ENCODE measurements at places on chromosomes 5 and 9.
A peak's percentile ranks its signal among the peaks of the same experiment; 100 is the strongest.

- no peak for DNase-seq
Observed at GRCh38 chr5:138029501-138029900, 3.4 kb downstream of the FAM13B start.

- no peak for DNase-seq
Observed at GRCh38 chr5:110630350-110630749, 96.1 kb downstream of the TMEM232 start.

DNA sequence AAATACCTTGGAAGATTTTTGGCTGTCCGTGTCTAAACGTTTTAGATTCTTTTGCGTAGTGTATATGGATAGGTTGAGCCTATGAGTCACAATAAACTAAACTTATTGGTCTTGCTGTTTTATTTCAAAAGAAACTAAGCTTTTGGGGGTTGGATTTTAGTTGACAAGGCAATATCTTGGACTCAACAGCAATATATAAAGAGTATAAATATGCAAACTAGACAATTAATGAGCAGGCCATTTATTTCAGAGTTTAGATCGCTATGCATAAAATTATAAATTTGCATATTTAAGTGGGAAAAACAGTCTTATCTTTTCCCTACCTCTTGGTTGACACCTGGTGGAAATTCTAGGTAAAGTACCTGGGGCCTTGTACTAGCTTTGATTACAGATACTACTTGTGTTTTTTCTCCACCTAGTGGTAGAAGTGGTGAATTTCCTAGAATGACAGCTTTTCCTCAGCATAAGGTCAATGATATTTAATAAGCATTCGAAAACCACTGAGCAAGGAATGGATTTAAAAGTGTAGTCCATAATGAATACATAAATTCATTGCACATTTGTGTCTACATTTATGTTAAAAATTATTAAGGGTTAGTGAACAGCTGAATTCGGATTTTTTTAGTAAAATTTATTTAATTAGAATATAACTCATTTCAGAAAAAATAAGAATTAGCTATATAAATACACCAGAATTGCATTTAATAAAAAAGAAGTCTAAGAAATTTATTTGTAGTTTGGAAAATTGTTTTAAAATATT lies 1.7 kb upstream of the ARRDC3 start:
- peak; percentile 33 for DNase-seq

DNA sequence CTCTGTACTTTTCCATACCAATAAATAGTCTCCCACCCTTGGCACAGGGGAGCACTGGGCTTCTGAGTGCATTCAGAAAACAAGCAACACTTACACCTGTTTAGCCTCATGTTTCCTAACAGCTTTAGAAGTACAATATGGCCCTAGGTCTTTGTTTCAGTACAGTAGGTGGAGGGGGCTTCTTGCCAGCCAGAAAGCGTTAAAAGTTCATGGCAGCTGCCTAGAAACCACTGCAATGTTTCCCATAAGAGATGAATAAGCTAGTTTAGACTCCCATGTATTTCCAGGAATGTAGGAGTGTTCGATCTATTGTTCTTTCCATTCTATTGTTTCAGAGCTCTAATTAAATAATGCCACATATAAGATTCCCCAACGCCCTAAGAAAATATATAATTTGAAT lies 444.8 kb downstream of the ARHGEF28 start:
- no peak for DNase-seq

- no peak for DNase-seq
Observed at GRCh38 chr5:109924237-109925107, 234.7 kb downstream of the MAN2A1 start.

DNA sequence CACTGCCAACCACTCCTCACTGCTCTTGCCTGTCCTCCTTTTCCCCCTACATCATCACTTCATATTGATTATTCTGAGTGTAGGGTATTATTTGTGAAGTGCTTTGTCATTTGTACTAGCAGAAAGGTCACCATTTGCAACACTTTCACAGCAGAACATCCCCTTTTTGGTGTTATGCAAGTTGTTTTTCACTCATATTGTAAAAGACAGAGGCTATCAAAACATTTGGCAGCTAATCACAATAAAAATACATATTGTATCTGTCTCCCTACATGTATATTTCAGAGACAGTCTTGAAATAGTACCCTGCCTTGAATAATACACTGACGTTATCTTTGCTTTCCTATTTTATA lies 82.3 kb downstream of the ANXA1 start:
- no peak for DNase-seq

GRCh38 chr9:2725126-2725525 lies 7.8 kb downstream of the KCNV2 start:
- DNase-seq: no peak

DNA sequence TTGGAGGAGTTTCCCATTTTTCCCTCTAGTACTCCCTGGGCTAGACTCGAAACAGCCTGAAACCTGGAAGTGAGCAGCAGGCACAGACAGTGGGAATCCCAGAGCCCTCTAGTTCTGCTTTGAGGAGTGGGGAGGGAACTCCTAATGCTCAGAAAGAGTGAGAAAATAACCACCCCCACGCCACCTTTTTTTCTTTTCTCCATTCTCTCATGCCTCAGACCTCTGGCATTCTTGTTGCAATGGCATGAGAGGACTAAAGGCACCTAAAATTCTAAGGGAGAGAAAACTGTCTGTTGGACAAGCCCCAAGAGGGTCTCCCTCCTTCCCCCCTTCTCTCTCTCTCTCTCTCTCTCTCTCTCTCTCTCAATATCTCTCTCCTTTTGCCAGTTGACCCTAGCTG lies 15.1 kb upstream of the IRF1 start:
- DNase-seq: no peak

DNA sequence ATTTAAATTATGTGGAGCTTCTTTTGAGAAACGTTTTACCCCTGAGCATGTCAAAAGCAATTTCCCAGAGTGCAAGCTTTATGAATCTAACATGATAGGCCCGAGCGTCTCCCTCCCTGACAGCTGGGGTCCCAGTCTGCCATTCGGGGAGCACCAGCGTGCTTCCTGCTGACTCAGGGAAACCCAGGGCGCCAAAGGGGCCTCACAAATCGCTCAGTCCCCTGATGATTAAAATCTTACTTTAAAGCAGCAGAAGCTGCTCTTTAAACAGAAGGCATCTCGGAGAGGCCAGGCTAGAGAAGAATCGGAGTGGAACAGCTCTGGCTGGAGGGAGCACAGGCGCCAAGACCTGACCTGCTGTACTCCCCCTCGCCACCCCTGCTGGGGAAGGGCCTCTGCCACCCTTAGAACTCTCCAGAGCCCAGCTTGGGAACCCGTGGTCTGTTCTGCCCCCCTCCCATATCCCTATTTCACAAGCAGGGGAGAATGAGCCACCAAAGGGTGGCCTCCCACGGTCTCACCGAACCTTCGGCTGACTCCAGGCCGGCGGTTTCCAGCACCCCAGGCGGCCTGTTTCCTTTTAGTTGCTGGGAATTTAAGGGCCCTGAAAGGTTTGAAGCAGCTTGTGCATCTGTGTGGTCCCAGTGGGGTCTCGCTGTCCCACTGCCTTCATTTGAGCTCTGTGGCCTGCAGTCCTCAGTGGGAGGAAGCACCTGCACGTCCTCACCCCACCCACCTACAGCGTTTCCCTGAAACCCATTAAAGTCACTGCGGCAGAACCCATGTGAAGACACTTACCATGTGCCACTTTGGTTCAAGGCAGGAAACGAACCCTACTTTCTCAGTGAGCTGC lies 147.6 kb downstream of the COL23A1 start:
- DNase-seq: no peak

DNA sequence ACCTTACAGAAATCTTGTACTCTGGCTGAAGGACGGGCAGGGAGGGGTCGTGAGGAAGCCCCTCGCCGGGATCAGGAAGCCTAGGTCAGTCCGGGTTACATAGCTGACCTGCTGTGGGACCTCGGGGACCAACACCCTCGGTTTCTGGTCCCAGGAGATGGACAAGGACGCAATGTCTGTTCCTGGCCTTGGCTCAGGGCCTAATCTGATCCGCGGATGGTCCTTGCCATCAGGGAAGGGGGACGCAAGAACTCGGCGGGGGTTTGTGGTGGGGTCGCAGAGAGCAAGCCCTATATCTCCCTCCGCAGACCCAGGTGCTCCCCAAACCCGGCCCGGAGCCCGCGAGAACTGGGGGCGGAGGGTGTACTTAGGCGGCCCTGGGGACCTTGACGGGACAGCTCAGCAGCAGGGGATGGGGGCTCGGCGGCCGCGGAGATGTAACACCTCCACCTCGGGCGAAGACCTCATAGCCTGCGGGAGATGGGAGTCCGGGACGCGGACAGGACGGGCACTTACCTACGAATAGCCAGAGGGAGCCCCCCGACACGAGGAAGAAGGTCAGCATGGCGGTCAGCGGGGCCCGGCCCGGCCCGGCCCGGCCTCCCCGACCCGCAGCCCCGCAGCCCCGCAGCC lies 353 bp downstream of the ACSL6 start:
- DNase-seq: no peak

DNA sequence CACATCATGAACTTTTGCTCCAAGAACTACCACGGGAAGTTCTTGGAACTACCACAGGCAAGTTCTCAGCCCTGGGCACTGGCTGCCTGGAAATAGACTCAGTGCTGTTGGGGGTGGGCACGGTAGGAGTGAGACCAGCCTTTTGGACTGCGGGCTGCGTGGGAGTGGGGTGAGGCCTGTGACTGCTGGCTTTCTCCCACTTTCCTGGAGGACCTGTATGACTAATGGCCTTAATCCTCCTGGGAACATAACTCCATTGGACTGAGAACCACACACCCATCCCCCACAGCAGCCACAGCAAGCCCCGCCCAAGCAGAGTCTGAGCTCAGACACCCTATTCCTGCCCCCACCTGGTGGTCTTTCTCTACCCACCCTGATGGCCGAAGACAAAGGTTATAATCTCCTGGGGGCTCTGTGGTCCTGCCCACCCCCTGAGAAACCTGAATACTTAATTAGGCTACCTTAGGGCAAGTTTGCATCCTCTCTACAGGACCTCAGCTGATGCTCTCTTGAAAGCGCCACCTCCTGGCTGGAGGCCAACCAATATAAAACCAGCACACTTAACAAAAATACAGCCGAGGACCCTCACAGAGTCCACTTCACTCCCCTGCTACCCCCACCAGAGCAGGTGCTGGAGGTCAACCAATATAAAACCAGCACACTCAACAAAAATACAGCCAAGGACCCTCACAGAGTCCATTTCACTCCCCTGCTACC lies 112.6 kb downstream of the CACNA1B start:
- DNase-seq: no peak

DNA sequence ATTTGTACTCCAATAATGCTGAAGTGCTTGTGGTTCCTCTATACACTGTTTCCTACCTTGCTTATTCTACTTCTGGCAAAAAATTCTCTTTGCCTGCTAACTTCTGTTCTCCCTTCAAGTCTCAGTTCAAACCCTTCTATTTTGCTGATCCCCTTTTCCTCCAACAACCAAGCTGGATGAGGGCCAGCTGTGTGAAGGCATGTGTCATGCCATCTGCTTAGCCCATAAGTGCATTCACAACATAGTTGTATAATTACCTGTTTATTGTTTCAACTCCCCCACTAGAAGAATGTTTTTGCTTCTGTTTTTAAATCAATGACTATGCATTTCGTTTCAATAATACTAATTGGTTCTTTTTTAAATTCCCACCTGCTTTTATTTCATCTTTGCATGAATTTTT lies 1951.4 kb upstream of the WWC1 start:
- DNase-seq: no peak

- DNase-seq: no peak
Observed at GRCh38 chr9:94135222-94135621, 51.0 kb downstream of the PTPDC1 start.

DNA sequence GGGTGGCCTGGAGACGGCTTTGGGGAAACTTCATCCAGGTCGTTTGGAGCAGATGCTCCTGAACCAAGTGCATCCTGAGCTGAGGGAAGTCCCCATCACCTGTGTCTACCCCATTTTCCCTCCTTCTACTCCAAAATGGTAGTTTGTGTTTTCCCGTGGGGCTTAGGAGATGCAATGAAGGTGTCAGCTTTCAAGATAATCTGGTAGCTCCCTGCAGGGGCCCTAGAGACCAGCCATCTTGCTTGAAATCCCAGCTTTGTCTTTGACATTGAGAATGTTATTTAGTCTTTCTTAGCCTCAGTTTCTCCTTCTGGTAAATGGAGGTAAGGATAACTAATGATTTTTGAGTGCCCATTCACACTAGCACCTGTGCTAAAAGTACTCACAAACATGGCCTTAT lies 77.4 kb downstream of the WWC1 start:
- DNase-seq: no peak

GRCh38 chr9:95429096-95429495 lies 87.7 kb downstream of the PTCH1 start:
- DNase-seq: no peak

- no peak for DNase-seq
Observed at GRCh38 chr9:110142868-110143481, 65.0 kb downstream of the C9orf152 start.

- no peak for DNase-seq
Observed at GRCh38 chr5:149024477-149024876, 38.4 kb downstream of the SH3TC2 start.

GRCh38 chr9:110971234-110971633 lies 67.0 kb downstream of the LPAR1 start:
- no peak for DNase-seq
